ENCODE measurements at places on chromosomes 3 and 15.

- DNase-seq = peak; percentile 69
Measured at GRCh38 chr15:38690719-38691332, 126.2 kb upstream of the RASGRP1 start.

DNA sequence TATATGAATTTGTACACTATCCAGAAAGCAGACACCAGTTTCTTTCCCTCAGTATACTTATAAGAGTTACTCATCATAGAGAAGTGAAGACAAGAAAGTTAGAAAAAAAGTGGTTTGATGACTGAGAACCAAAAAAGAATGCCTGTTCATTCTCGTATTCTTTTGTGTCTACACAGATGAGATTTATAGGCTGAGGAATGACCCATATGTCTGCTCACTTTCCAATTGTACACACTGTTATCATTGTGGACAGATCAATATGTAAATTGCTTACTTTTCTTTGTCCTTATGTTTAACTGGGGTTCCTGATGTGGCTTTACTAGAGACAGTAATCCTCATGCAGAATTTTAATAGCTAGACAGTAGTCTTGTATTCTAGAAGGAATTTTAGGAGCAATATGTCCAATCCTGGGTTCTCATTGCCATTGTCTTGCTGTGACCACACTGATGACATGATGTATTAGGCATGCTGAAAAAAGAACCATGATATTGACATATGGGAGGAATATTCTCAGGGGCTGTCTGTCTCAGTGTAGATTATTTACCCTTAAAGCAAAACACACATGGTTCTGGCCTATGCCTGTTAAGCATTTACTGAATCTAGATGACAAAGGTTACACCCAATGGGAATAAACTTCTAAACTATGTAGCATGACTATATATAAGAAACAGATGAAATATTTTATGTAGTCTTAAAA, 669.7 kb downstream of the ROBO1 start:
- DNase-seq = no peak

DNA sequence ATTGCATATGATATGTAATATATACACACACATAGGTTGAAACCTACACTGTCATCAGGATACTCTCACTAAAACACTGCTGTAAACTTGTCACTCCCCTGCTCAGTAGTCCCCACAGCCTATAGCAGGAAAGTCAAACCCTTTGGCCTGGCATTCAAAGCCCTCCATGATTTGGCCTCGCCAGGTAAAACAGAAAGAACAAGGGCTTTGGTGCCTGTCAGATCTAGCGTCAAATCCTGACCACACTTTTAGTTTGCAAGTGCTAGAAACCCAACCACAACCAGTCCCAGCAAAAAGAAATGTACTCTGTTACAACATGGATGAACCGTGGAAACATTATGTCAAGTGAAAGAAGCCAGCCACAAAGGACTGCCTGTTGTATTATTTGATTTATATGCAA, 11.4 kb downstream of the CRABP1 start:
- DNase-seq = no peak

GRCh38 chr3:42961633-42962032, 17.5 kb upstream of the GASK1A start:
- DNase-seq = no peak

DNA sequence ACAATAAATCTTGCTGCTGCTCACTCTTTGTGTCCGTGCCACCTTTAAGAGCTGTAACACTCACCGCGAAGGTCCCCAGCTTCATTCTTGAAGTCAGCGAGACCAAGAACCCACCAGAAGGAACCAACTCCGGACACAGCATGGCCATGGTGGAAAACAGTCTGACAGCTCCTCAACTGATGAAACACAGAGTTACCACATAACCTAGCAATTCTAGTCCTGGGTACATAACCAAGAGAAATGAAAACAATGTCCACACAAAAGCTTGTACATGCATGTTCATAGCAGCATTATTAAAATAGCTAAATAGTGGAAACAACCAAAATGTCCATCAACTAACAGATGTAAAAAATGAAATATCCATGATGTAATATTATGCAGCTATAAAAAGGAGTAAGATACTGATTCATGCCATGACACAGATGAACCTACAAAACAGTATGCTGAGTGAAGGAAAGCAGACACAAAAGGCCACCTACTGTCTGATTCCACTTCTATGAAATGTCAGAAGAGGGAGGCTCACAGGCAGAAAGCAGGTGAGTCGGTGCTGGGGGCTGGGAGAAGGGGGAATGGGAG, 36.8 kb downstream of the VGLL4 start:
- DNase-seq = no peak

All from stimulated activated CD4-positive, alpha-beta T cell treated with anti-CD3 and anti-CD28 coated beads, Interleukin-2, amount 100 ng/mL, for 4 hours (primary cell).